Central memory CD4-positive, alpha-beta T cell (primary cell): ENCODE measurements at places on chromosomes 7 and 10.

DNA sequence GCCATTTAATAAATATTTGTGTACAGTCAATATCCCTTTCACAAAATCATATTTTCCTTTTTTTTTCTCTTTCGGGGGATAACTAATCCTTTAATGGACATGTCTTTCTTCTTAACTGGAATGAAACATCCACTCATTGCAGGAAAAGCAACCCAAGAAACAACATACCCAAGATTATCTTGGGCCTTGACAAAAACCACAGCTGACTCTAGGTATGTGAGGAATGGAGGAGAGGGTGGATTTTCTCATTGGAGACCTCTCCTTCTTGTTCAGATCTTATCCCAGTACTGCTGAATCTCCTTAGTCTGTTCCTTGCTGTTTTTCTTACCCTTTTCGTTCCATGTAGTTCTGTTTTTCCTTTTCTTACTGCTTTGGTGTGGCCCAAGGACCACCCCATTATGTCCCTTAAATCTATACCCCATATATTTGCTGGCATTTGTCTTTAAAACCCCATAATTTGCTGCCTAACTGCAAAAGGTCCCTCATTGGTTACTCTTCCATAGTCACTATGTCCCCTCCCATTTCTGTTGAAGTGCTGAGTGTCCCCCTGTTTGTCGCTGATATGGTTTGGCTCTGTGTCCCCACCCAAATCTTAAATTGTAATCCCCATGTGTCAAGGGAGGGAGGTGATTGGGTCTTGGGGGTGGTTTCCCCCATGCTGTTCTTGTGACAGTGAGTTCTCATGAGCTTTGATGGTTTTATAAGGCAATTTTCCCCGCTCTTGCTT, 6.8 kb upstream of the CDK6 start:
- DNase-seq: no peak

GRCh38 chr7:86643561-86644281, at the start of gene GRM3:
Gene GRM3, plus strand, starts transcription at chr7:86643909. Its CDS starts 121,237 bp downstream, at chr7:86765146.
- no peak for DNase-seq

- DNase-seq: no peak
Measured at GRCh38 chr10:117214401-117214800, 17.1 kb downstream of the KCNK18 start.

GRCh38 chr7:27409776-27410175, 167.2 kb downstream of the EVX1 start:
- DNase-seq: no peak
